T-helper 2 cell treated with Interferon-gamma antibody and Interleukin-4, amounts not matched to agents 5 μg/mL and 100 μg/mL, for 36 hours (primary cell): ENCODE measurements at places on chromosomes 11 and 22.

DNA sequence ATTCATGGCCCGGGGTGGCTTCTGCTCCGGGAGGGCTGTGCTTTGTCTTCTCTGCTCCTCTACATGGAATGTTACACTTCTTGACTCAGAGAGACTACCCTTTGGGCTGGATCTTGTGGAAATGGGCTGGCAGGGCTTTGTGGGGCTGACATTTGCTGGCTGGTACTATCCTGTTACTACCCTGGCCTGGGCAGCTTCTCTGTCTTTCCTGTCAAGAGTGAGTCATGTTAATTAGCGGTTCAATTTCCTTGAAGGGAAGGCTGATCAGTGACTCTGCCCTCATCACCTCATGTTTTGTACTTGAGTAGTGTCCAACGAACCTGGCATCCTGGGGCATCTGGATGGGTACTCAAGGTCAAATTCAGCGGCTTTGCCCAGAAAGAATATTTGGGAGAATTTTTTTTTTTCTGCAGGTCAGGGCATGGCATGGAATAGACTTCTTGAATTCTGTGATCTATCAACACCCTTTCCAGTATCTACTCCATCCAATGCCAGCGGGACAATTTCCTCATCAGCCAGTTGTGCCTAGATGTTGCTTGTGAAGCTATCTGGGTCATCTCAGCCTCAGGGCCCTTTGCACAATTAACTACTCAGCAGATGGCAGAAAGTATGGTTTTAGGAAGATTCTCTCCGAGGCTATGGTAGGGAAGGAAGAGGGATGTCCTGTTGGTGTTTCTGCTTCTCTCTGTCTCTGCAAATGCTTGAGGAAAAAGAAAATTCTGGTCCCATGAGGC is 140.5 kb upstream of the PLET1 start:
- H3K36me3 ChIP-seq = no peaks in the 10 kb centered on the region
- no peak overlapping the region for H3K27ac ChIP-seq
- H3K4me3 ChIP-seq = no peak overlapping the region
- DNase-seq = no peak

GRCh38 chr11:68020575-68020974 is 9.9 kb upstream of the NDUFS8 start:
- no peak for DNase-seq
- no peaks in the 10 kb centered on the region for H3K4me1 ChIP-seq
- H3K36me3 ChIP-seq = no peaks in the 10 kb centered on the region
- H3K4me3 ChIP-seq = no peak overlapping the region
- H3K27me3 ChIP-seq = no peaks in the 10 kb centered on the region
- no peak overlapping the region for H3K27ac ChIP-seq

- no peak overlapping the region for H3K27ac ChIP-seq
- DNase-seq = no peak
- peaks cover 11% of the 10 kb centered on the region for H3K27me3 ChIP-seq
- H3K36me3 ChIP-seq = peaks cover 2% of the 10 kb centered on the region
- H3K4me3 ChIP-seq = peak overlapping the region; percentile 36
- H3K4me1 ChIP-seq = peaks cover 24% of the 10 kb centered on the region
Measured at GRCh38 chr11:124801636-124802312, 1.6 kb upstream of the MSANTD2 start.

GRCh38 chr22:40953471-40953870 is 2.3 kb downstream of the RBX1 start:
- H3K27me3 ChIP-seq = no peaks in the 10 kb centered on the region
- peaks cover 33% of the 10 kb centered on the region for H3K4me1 ChIP-seq
- no peak for DNase-seq
- peak overlapping the region; percentile 34 for H3K27ac ChIP-seq

DNA sequence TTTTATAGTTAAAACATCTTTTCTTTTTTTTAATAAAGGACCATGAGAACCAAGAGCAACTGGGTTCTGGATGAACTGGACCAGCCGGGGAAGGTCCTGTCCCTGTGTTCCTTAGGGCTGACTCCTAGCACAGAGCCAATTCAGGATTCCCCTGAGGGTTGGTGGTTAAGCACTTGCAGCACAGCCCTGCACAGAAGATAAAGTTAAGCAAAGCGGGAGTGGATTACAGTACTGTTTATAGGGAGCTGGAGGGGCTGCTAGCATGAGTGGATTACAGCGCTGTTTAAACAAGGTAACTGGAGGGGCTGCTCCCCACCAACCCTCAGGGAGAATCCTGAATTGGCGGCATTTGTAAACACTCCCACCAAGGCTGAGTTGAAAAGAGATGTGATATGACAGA is 90.6 kb downstream of the CELSR1 start:
- H3K36me3 ChIP-seq = no peaks in the 10 kb centered on the region
- no peak for DNase-seq
- no peak overlapping the region for H3K4me3 ChIP-seq
- no peak overlapping the region for H3K27ac ChIP-seq

DNA sequence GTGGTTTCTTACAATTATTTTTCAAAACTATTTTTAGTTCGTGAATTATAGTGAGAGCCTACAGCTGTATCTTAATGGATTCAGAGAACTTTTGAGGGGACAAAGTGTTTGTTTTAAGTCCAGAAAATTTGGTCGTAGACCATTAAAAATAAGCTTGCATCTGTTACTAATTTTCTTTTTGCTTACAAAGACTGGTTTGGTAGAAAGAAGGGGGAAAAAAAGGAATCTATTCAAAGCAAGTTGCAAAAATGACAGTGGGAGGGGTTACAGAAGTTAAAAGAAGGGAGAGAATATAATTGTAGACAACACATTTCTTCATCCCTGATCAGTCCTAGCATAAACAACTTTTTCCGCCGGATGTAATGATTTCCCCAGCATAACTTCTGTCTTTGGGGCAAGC is 72.1 kb downstream of the AMOTL1 start:
- no peak overlapping the region for H3K4me3 ChIP-seq
- no peak for DNase-seq
- no peaks in the 10 kb centered on the region for H3K4me1 ChIP-seq
- H3K27me3 ChIP-seq = peaks cover 4% of the 10 kb centered on the region

GRCh38 chr11:9688716-9689511 is 25.0 kb downstream of the SWAP70 start:
- no peak overlapping the region for H3K4me3 ChIP-seq
- H3K4me1 ChIP-seq = no peaks in the 10 kb centered on the region
- H3K27me3 ChIP-seq = peaks cover 5% of the 10 kb centered on the region
- H3K36me3 ChIP-seq = no peaks in the 10 kb centered on the region
- DNase-seq = peak; percentile 36

- no peak overlapping the region for H3K4me3 ChIP-seq
- no peak overlapping the region for H3K27ac ChIP-seq
- no peaks in the 10 kb centered on the region for H3K4me1 ChIP-seq
- H3K36me3 ChIP-seq = no peaks in the 10 kb centered on the region
- H3K27me3 ChIP-seq = no peaks in the 10 kb centered on the region
- DNase-seq = no peak
Measured at GRCh38 chr11:125078516-125079140, 15.5 kb downstream of the SLC37A2 start.

GRCh38 chr22:21990445-21991303 is 8.1 kb upstream of the TOP3B start:
- H3K4me1 ChIP-seq = no peaks in the 10 kb centered on the region
- no peak for DNase-seq
- H3K36me3 ChIP-seq = no peaks in the 10 kb centered on the region
- no peak overlapping the region for H3K4me3 ChIP-seq
- H3K27ac ChIP-seq = no peak overlapping the region

DNA sequence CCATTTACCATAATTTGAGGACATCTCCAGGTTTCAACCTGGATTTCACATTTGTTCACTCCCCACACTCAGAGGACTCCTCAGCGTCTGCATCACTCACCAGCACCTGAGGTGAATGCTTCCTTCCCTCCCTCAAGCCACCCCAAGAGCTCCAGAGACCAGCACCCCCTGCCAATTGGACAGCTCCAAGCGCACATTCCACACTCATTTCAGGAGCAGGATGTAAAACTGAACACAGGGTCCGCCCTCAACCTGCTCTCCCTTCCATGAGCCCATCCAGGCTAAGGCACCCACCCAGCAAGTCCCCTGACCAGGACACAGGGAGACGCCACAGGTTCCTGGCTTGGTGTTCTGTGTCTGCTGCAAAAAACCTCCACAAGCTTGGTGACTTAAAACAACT is 3.9 kb downstream of the SCGB1D1 start:
- peaks cover 28% of the 10 kb centered on the region for H3K27me3 ChIP-seq
- H3K4me1 ChIP-seq = no peaks in the 10 kb centered on the region
- H3K27ac ChIP-seq = no peak overlapping the region
- H3K4me3 ChIP-seq = no peak overlapping the region

DNA sequence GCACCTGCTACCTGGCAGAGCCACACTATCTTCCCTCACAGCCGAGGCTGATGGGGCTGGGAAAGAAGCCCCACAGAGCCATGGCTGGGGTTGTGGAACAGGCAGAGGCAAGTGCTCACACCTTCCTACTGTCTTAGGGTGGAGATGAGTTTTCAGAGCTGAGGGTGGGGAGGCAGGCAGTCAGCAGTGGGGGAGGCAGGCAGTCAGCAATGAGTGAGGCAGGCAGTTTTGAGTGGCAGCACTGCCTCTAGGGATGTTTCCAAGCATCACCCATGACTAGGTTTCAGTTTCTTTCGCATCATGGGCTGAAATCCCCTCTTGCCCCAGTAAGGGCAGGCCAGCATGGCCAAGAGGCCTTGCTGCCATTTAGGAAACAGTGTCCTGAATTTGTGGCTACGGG is 41.6 kb upstream of the NTM start:
- no peaks in the 10 kb centered on the region for H3K27me3 ChIP-seq
- no peaks in the 10 kb centered on the region for H3K36me3 ChIP-seq
- no peak overlapping the region for H3K4me3 ChIP-seq
- DNase-seq = no peak
- H3K27ac ChIP-seq = no peak overlapping the region
- H3K4me1 ChIP-seq = no peaks in the 10 kb centered on the region

DNA sequence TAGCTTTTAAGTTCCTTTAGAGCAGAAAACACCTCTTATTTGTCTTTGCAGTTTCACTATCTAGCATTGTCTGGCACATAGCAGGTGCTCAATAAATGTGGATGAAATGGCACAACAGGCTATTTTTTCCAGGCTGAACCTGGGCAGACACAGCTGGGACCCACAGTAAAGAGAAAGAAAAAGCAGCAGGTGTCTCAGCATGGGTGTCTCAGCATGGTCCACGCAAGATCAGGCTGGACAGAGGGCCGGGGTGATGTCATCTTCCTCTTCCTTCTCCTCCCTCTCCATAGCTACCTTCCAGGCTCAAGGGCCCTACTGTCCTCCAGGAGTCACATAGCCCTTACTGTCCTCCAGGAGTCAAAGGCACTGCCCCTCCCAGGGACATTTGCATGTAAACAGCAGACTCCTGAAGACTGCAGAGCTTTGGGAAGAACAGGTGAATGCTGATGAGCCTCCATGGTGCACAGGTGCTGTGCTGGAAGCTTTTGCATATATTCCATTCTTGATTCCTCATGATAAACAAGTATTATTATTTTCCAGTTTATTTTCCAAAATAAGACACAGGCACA is 65.2 kb downstream of the DSCAML1 start:
- H3K4me1 ChIP-seq = no peaks in the 10 kb centered on the region
- H3K27me3 ChIP-seq = peaks cover 7% of the 10 kb centered on the region
- H3K4me3 ChIP-seq = no peak overlapping the region

DNA sequence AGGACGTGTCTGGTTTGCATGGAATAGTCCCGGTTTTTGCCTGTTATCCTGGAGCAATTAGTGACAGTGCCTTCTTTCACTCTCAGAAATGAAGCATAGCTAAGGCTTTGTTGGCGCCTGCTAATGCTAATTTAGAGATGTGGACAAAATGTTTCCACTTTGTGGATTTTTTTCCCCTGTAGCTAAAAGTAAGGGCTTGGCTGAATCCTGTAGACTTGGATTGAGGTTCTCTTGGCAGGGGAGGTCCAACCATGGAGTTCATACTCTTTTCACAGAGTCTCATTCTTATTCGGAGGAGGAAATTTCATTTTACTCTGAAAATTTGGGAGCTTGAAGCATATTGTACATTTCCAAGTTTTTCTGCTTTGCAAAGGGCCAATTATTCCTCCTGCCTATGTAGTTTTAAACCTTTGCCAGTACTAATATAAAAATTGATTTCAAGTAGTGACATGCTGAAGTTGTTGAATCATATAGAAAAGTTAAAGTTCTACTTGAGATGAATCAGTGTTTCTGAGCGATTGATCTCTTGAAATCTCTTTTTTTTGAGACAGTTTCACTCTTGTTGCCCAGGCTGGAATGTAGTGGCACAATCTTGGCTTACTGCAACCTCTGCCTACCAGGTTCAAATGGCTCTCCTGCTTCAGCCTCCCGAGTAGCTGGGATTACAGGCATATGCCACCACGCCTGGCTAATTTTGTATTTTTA is 20.0 kb downstream of the PPFIA1 start:
- peaks cover 30% of the 10 kb centered on the region for H3K36me3 ChIP-seq
- H3K27me3 ChIP-seq = no peaks in the 10 kb centered on the region
- H3K4me1 ChIP-seq = no peaks in the 10 kb centered on the region
- H3K4me3 ChIP-seq = no peak overlapping the region
- DNase-seq = no peak

DNA sequence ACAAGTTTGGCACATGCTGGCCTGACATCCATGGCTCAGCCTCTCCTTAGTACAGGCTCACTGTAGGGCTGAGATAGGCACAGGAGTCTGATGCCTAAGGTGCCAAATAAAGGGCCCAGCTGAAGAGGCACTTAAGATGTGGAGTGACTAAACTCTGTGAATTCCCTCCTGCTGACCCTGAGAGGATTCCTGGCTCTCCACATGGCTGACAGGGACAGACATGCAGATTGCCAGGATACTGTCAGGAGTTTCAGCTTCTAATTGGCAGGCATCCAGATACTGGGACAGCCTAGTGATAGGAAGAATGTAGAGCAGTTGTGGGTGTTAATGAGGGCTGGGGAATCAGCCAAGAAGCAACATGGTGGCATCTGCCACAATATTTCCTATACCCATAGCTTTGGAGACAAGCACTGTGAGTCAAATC is 558.7 kb downstream of the INSC start:
- no peak overlapping the region for H3K4me3 ChIP-seq
- no peaks in the 10 kb centered on the region for H3K36me3 ChIP-seq
- H3K4me1 ChIP-seq = no peaks in the 10 kb centered on the region
- DNase-seq = no peak

- no peaks in the 10 kb centered on the region for H3K4me1 ChIP-seq
- H3K36me3 ChIP-seq = no peaks in the 10 kb centered on the region
- no peaks in the 10 kb centered on the region for H3K27me3 ChIP-seq
- H3K27ac ChIP-seq = no peak overlapping the region
Measured at GRCh38 chr11:115778928-115779650, 274.9 kb upstream of the CADM1 start.
